ENCODE measurements at places on chromosomes 5 and 9.

- DNase-seq, result no peak
These were observed 13.7 kb downstream of the MYMK start for GRCh38 chr9:133510926-133511505.

DNA sequence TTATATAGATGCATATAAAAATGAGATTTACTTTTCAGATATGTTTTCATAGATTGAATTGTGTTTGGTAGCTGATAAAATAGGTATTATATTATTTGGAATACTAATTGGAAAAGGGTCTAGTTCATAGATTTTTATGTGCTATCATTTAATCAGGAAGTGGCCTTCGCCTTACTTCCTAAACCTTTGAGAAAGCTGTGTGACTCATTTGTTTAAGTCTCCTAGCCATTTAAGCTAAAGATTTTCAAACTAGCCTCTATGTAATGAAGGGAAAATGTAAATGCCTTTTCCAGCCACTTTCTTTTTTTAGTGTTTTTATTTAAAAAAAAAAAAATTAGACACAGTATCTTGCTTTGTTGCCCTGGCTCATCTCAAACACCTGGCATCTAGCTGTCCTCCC lies 97.5 kb downstream of the DMXL1 start:
- DNase-seq, result no peak

DNA sequence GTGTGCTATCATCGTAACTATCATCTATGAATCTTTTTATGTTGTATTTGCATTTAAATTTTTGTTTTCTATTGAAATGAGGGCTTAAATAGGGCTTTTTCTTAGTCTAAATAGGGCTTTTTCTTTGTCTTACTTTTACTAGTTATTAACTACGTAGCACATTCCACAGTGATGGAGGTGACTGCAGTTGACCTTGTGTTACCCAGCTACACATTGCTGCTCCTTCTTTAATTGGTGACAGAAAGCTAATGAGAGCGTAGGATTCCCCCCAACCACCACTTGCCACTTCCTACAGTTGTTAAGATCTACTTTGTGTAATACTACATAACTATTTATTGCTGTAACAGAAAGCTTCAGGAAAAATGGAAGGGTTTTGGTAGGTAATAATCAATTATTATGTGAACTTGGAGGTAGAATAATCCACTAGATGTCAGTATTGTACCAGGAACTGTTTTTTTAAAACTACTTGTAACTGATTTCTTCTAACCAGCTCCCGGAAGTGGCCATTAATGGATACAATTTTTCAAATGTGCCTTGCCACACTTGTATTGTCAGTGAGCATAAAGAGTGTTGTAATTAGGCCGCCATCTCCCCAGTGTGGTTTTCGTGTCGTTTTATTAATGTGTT lies 18.0 kb downstream of the MTRR start:
- DNase-seq, result no peak

GRCh38 chr9:89113851-89114250 lies 64.8 kb downstream of the SHC3 start:
- no peak for DNase-seq

DNA sequence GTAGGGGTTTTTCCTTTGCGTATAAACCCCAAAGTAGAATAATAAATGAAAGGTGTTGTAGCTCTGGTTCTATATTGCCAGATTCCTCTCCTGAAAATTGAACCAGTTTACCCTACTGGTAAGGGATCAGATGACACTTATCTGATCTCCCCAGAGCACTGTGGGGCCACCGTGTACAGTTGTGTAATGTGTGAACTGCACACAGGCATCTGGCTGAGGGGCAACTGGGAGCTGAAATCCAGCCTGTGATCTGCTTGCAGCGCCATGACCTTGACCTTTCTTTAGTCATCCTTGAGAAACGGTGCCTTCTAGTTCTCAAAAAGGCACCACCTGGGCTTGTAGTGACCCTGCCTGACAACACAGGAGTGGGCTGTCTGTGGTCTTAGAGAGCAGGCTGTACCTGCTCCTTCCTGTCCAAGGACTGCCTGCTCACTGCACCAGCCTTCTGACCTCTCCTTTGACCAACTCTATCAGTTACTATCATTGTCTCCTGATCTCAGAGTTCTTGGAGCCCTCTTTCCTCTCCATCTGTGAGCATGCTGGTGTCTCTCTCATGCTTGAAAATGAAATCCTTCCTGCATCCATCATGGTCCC lies 40.2 kb downstream of the PDE6A start:
- DNase-seq, result no peak

- DNase-seq, result no peak
These were observed 17.4 kb downstream of the ERBIN start for GRCh38 chr5:65943771-65944170.

DNA sequence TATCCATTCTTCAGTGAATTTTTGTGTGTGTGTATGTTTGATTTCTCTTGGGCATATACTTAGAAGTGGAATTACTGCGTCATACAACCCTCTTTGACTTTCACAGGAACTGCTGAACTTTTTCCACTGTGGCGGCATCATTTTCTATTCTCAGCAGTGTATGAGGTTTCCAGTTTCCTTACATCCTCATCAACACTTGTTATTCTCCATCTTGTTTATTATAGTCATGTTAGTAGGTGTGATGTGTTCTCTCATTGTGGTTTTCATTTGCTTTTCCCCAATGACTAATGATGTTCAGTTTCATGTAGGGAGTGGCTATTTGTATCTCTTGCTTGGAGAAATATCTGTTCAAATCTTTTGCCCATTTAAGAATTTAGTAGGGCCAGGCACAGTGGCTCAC lies 2.6 kb downstream of the ZNF79 start:
- DNase-seq, result no peak

GRCh38 chr5:167452136-167452535 lies 839.3 kb upstream of the WWC1 start:
- DNase-seq, result no peak

DNA sequence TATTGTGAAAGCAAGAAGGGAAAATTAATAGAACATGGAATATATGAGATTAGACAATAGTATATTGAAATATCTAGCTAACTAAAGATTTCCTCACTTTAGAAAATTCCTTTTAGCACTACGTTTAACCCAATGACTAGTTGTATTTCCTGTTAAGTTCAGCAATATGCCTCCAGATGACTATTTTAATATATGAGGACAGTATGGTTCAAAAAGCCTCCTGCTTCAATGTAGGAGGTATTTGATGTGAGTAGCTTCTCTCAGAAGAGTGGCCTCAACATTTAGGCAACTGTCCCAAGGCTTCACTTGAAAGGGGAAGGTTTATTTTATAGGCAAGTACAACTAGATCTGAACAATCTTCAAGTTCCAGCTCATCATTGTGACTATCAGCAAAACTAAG lies 2.0 kb upstream of the MEF2C start:
- DNase-seq, result no peak

DNA sequence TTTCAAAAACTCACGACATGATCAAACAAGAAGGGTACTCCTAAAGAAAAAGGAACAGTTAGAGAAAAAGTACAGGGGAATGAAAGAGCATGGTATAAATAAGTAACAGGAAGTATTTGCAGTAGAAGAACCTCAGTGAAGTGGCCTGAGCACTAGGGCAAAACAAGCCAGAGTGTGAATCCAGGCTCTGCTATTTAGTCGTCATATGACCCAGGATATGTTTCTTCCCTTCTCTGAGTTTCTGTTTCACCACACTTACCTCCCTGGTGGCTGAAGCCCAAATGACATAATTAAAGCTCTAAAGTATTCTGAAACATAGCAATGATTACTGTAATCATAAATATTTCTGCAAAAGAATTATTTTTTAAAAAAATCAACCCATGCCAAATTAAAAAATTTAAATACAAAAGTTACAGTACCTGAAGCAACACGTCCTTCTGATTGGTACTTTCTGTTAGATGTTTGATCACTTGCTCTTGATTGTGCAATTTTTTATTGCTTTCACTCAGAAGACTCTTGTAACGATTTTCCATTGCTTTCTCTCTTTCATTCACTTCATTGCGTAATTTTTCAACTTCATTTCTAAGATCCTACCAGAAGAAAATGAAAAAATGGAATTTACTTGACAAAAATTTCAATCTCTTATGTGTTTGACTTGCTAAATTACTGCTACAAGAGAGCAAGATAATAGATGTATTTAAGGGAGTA lies 88.9 kb downstream of the CDK5RAP2 start:
- DNase-seq, result no peak

DNA sequence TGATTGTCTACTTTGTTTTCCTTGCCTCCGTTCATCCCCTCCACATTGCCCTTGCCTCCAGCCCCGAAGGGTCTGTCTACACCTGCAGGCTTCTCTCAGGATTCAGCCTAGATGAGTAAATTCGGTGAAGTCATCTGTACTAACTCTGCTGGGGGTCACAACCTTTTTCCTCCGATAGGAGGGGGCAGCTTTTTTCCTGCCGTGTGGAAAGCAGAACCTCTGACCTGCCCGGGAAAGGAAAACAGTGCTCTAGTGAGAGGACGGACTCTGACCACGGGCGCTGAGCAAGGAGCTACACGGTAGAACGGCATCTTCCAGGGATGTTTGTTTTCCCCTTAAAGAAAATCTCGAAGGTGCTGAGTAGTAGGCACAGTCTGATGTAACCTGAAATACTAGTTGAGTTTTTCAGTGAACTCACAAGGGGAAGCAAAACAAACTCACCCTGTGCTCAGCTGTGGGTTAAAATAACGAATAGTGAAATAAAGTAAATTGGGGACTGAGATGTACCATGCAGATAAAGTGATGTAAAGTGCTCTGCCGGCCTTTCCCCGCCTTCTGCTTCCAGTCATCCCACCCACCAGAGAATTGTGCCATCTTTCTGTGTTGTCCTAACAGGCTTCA lies 281.8 kb downstream of the AOPEP start:
- no peak for DNase-seq

DNA sequence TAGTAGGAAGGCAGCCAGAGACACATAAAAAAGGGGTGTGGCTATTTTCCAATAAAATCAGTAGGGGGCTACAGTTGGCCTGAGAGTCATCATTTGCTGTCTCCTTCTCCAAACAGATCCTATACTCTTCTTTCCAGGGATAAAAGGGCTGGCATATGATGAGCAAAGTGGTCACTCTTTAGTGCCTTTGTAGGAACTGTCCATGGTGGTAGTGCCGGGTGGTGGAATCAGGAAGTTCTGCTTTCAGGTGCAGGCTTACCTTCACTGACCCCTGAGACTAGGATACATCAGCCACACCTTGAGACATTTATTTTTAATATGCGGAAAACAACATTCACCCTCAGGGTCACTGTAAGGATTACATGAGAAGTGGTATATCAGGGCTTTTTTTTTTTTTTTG lies 80.8 kb downstream of the ASTN2 start:
- no peak for DNase-seq

GRCh38 chr5:80600943-80601693 lies 31.0 kb upstream of the ANKRD34B start:
- DNase-seq, result no peak

DNA sequence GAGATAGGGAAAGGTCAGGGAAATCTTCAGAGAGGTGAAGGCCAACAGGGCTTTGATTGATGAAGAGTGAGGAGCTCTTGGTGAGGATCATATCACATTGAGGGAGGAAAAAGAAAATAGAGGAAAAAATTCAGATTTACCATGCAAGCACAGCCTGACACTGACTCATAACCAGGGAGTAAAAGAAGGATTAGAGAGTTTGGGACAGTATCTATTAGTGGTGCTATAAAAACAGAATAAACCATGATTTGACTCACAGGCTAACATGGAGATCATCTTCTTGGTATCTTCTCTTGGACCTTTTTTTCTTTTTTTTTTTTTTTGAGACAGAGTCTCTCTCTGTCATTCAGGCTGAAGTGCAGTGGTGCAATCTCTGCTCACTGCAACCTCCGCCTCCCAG lies 44.4 kb downstream of the MUSK start:
- no peak for DNase-seq

DNA sequence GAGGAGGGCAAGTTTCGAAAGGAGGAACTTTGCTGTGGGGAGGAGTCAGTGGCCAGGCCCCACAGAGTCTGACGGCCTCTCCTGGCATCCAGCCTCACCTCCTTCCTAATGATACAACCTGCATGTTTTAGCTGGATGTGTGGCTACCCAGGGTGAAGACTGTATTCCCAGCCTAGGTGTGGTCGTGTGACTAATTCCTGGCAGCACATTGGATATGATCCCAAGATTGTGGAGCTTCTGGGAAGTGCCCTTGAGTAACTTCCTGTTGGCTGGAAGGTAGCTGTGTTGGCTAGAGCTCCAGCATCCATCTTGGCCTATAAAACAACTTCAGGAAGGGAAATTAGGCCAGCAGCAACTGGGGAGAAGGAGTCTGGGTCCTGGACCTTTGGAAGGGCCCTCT lies 19.0 kb upstream of the LPCAT1 start:
- DNase-seq, result no peak

Measured in effector memory CD4-positive, alpha-beta T cell (primary cell).